ENCODE measurements at places on chromosomes 1 and 21.

GRCh38 chr1:190391582-190391981 is 86.1 kb downstream of the BRINP3 start:
- DNase-seq = no peak

DNA sequence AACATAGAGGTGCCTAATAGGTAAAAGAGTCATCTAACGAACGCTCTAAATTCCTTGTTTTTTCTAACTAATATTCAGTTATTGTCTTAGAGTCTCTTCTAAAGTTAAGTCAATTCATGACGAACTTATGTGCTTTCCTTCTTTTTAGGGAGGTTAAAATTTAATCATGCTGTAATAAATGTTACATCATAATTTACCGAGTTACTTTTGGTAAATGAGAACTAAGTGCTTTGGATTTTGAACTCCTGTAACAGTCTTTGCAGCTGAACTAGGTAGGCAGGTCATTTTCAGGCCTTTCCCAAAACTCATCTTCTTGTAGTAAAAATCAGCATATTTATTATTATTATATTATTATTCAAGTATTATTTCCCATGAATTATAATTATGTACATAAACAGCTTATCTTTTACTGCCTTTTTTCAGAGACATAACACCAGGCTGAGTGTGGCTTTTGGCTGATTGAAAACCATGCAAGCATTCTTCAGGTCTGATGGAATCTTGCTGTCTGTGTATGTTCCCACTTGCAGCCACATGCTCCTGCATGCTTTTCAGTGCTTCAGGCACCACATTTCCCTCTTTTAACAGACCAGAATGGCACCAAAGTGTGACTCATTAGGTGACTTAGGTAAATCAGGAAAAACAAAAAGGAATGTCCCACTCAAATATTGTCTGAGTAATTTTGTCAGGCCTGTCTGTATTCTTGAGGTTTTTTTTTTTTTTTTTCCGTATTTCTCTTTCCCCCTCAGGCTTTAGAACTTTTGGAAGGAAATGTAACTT is 81.0 kb upstream of the CD55 start:
- DNase-seq = no peak

- no peak for DNase-seq
Observed at GRCh38 chr1:204441558-204441957, 29.9 kb upstream of the PPP1R15B start.

DNA sequence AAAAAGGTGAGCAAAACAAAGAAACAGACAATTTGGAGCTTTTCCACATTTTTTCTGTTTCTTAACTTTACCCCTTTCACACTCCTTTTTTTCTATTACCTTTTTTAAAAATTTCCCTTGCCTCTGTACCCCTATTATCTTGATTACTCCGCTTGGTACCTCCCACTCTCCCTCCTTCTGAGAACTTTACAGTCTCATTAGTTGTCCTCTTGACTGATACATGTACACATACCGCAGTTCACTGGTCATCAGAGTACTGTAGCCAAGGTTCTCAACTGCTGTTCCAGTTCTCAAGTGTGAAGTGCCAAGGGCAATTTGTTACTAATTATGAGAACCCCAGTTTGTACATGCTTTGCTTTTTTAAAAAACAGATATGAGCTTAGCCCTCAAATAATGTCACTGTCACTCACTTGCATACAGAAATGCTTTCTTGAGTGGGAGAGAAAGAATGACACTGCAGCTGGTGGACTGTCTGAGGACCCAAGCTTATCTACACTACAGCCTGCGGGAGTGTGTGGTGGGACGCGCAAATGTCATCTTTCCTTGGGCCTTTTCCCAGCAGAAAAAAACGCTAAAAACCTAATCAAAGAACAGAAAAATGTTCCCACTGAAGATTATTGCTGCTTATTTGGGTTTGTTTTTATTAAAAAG is 160.8 kb downstream of the DISP1 start:
- no peak for DNase-seq

DNA sequence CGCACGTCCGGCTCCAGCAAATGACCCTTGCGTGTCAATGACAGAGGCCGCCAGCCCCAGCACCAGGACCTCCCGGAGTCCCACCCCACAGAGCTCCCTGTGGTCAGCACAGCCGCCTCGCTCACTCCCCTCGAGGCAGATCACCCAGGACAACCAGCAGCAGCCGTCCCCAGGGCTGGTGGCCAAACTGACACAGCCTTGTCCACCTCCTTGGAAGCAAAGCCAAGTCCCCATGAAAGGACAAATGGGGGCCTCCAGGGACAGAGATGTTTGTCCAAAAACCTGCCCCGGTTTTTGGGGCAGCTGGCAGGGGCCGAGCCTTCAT is 2.1 kb downstream of the KRTAP10-10 start:
- DNase-seq = no peak

- DNase-seq = no peak
Observed at GRCh38 chr1:85313888-85314696, 37.7 kb upstream of the BCL10 start.

DNA sequence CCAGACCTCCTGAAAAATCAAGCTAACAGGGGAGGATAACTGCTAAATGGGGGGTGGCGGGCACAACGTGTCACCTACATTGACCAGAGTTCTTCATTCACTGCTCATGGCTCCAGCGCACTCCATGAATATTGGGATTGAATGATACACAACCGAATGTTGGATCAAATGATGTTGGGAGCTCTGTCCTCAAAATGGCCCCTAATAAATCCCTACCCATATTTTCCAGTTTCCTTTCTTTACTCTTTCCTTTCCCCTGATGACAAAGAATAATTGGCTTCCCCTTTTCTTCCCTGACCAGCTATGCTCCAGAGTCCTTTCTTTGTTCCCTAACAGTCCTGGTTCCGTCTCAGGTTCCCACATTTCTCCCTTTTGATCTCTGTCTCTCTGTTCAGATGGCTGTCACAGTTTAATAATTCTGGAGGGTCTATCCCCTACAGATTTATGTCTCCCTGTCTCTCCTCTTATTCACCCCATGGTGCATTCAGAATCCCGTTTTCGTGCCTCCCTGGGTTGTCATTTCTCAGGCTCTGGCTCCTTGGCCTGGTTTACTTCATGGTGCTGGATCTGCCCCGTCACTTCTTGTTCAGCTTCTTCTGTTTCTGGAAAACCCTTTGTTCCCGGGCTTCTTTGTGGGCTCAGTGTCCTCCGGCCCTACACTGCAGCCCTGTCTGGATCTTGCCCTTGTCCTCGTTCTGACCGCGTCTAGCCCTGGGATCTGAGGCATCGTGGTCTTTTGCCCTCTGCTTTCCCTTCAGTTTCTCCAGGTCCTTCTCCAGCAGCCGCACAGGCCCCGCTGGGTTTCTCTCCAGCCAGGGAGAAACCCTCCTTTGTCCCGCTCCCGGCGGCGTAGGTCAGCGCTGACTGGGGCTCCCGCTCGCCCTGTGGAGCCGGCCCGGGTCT is 78.3 kb downstream of the NDUFS5 start:
- DNase-seq = no peak

DNA sequence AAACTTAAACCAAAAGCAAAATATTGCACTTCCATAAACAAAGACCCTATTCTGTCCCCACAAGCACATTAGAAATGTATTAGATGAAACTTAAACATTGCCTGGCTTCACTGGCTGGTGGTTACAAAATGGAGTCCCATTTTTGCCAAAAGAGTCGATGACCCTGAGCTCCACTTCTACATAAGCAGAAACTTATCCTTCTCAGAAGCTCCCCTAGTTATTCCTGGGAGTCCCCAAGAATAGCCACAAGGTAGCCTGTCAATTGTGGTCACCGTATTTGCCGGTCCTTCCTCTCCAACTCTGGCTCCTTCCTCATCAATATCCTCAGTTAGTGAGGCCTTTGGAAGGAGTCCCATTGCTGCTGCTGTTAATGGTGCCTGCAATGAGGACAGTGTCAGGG is 37.3 kb downstream of the CDCP2 start:
- no peak for DNase-seq

DNA sequence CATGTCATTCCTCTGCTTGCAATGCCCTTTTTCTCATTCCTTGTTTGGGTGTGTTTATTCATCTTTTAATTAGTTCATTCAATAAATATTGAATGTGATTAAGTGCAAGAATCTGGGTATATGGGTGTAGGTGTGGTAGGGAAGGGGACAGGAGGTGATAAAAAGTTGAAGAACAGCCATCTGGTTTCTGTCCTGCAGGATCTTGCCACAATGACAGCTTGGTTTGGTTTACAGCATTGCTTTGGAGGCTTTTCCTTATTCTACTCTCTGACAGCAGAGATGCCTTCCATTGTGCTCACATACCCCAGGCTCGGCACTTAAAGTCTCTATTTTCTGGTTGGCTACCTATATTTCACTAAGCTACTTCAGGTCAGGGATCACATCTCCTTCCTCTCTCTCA is 3.0 kb upstream of the REG4 start:
- no peak for DNase-seq

DNA sequence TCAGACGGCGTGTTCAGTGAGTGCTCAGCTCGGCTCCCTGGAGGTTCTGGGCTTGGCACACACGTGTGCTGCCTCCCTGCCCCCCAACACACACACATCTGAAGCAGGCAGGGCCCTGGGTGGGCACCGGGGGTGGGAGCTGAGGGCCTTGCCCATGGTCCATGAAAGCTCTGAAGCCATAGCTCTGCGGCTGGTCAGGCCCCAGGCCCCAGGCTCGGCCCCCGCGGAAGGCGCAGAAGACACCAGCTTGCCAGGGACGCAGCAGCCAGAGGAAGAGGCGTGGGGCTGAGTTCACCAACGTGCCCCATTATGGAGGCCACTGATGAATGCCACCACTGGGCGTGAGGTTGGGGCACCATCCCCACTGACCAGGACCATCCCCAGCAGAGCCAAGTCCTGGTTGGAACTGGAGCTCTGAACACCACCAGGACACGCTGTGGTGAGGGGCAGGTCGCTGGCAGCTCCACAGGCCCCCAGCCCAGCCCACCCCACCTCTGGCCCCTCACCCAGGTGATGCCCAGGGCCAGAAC is 4.2 kb downstream of the AURKAIP1 start:
- DNase-seq = no peak

DNA sequence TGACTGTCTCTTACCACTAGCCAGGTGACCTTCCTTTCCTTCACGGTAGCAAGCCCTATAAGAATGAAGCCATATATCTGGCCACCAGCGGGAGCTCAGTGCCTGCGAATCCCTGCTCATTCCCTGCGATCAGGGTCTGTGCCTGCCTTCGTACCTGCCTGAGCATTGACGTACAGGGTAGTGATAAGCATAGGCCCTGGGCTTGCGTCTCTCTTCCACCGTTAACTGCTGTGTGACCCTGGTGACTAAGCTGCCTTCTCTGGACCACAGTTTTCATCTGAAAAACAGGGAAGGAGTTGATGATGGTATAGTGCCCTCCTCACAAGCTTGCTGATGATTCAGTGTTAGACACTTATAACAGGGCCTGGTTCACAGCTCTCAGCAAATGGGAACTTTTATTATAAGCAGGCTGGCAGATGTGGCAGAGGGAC is 4.1 kb downstream of the ZC3H12A start:
- peak; percentile 44 for DNase-seq

DNA sequence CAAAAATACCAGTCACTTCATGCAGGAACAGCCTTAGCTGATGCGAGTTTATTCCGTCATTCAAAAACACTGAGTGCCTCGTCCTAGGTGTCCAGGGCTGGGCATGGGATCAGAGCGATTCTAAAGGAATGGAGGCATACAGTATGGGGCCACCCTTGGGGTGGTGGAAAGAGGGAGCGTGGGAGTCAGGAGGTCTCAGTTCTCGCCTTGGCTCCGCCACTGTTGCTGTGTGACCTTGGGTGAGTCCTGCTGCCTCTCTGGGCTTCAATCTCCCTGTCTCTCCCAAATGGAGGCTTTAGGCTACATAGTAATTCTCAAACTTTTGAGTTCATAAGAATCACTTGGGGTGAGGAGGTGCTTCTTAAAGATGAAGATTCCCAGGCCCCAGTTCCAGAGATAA is 44.0 kb downstream of the OPRD1 start:
- no peak for DNase-seq

DNA sequence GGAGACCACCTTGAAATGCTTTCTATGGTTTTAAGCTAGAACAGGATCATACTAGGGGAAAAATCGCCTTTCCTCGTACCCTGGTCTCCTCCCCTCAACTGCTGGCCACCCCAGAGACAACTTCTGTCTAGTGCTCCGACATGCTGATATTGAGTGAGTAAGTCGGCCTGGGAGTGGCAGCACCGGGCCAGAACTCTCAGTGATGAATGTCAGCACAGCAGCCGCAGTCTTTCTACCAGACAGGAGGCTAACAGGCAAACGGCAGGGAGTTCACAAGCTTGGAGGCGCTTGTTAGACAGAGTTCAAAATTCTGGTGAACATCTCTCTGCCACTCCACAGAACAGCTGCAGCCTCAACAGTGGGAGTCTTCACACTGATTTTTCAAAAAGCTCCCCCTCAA is 716.9 kb downstream of the ADGRL2 start:
- no peak for DNase-seq

DNA sequence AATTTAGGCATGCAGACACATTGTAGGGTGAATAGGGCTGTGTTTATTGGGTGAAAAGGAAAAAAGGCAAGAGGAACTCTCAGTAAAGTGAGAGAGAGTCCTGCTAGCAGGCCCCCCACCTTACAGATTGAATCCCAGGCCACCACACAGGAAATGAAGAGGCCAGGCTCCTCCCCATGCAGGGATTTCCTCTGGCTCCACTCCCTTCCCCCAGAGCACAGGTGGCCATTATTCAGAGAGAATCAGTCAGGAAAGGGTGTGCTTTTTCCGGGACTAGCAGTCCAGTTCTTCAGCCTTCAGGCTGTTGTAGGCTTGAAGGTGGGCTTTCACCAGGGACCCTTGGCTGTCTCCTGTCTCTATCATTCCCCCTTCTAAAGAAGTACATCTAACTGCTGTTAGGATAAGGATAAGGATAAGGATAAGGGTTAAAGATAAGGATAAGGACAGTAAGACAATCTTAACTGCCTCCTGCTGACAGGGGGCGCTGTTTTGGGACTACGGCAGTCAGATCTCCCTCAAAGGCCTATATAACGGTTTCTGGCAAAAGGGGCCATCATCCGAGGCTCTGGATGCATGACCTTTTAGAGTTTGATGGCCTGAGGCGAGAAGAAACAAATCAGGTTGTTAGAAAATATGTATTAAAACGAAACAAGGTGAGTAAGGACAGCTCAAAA is 26.3 kb downstream of the ZNF648 start:
- no peak for DNase-seq

DNA sequence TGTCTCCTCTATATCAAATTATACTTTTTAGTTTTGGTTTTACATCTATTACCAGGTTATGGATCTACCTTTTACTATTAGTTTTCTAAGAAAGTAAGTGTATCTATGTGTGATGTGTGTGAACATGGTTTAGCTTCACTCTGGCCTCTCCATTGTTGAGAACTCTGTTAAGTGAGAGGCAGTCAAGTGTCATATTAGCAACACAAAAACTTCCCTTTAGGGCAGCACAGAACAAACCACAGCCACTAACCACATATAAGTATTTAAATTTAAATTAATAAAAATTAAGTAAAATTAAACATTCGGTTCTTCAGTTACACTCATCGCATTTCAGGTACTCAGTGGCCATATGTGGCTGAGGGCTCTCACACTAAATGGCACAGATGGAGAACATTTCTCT is 96.6 kb downstream of the DPYD start:
- DNase-seq = no peak

- no peak for DNase-seq
Observed at GRCh38 chr1:76933847-76934815, 66.9 kb downstream of the ST6GALNAC5 start.

GRCh38 chr1:82399093-82399492 is 598.4 kb downstream of the ADGRL2 start:
- DNase-seq = no peak

GRCh38 chr1:215007880-215008279 is 74.7 kb upstream of the KCNK2 start:
- no peak for DNase-seq

- DNase-seq = no peak
Observed at GRCh38 chr1:209382231-209383100, 201.0 kb upstream of the CAMK1G start.

Measured in CD8-positive, alpha-beta memory T cell (primary cell).